ENCODE measurements at places on chromosomes 6 and 20.

DNA sequence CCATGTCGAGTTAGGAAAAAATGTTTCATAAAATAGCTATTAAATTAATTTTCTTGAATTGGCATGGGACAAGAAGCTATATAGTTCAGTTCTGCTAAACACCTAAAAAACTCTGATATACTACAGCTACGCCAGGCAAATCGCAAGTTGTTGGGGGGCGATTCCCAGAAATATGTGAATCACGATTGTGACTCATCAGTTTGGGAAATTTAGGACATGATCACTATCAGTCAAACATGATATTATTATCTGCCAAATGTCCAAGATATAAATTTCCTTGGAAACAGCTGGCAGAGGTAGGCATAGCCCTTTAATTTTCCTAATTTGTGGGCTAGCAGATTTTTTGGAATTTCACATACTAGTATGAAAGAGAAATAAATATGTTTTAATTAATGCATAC is 123.6 kb downstream of the ATXN1 start:
- no peak for DNase-seq

DNA sequence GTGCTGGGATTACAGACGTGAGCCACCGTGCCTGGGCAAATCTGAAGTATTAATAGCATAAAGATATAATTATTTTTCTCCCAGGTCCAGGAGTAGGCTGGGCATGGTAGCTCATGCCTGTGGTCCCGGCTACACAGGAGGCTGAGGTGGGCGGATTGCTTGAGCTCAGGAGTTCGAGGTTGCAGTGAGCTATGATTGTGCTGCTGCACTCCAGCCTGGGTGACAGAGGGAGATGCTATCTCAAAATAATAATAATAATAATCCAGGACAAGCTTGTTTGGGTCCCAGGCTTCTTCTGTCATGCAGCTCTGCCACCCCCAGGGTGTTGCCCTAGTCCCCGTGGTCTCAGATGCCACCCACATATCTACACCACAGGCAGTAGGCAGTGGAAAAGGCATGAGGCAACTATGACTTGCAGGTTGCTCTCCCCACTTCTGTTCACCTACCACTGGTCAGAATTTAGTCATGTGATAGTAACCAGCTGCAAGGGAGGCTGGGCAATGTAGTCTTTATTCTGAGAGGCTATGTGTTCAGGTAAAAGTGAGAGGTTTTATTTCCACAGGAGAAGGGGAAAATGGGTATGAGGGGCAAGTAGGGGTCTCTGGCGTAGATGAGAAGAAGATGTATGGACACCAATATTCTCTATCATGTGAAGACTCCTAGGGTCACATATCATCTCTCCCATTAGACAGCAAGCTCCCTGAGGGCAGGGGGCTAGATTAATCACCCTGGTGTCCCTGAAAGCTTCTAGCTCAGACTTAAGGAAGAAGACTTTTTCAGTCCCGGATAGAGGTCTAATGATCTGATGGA is 25.7 kb downstream of the TCF15 start:
- DNase-seq, result no peak

GRCh38 chr20:53149148-53149889 is 177.2 kb downstream of the TSHZ2 start:
- DNase-seq, result no peak

DNA sequence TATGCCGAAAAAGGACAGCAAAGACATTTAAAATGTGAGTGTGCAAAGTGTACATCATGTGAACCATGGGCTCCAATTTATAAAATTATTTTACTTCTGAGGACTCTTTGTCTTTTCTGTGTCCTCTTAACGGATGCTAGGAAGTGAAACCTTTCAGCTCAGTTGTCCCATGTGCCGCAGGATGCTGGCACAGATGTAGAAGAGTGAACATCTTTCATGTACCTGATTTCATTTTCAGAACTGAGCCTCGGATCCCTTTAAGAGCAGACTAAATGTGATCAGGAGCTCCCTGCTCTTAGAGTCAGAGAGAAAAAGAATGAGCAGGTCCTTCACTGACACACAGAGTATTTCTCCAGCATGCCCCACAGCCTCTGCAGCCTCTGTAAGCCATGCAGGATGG is 27.6 kb upstream of the FUCA2 start:
- DNase-seq, result no peak

DNA sequence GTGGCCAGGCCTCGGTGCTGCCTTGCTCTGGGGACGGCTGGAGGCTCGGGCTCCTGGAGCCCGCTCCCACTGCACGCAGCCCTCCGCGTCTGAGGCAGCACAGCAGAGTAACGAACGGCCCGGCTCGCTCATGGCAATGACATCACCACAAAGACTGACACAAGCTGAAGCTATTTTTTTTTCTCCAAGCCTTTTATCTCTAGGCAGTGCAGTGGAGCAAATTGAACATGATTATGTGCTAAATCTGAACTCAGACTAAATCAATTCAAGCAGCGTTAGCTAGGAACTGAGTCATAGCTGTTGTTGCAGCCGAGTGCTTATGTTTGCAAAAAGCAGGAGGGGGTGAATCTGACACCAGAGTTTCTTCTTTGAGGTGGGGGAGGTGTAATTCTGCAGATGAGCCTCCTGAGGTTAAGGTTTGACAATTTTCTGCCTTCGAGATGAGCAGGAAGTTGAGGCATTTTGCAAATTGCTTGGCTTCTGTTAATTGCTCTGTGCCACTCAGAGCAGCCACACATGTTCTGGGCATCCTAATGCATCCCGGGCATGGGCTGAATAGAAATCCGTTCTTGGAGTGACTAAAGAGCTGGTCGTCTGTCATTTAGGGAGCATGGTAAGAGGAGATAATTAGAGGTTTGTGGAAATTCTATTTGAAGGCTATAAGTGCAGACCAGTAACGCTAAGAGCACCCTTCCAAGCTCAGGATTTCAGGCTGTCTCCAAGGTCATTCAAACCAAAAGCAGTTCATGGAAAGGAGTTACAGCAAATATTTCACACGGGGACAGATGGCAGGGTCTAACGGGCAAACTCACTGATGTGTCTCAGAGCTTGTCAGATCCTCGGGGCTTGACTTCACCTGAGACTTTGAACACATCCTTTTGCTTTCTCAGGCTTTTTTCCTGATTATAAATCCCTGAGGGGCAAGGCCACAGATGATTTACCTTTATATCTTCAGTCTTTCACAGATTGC is 155.1 kb upstream of the ENPP5 start:
- no peak for DNase-seq

Measured in stimulated activated CD8-positive, alpha-beta memory T cell treated with anti-CD3 and anti-CD28 coated beads, Interleukin-4, amount 100 ng/mL, for 1 hour (primary cell).